ENCODE measurements at places on chromosomes 12 and 14.
A peak's percentile ranks its signal among the peaks of the same experiment; 100 is the strongest.

- DNase-seq, result no peak
Observed at GRCh38 chr14:101201535-101202151, 298.1 kb upstream of the RTL1 start.

DNA sequence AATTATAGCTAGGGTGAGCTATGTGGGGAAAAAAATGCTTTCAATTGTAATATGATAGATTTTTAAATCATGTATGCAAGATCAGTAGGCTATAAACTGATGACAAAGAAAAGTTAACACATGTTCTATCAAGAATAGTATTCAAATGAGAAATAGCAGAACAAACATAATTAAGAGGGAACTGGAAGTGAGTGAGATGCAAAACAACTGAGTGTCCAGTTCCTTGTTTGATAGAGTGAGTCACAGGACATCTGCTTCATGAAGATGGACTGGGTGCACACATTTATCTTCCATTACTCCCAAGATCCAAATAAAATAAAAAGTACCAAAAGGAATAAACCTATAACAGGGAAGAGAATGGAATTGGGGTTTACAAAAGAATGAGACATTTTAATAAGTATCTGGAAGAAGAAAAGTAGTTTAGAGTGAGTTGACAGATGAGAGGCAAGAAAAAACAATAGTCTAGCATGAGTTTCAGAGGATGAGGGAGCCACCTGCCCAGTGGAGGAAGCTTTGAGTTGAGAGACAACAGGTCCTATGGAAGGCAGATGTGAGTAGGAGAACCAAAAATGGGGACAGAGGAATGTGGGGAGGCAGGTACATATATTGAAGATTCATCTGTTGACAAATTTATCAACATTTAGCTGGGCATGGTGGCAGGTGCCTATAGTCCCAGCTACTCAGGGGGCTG, 178.1 kb upstream of the ARHGAP5 start:
- DNase-seq, result no peak

GRCh38 chr14:20682435-20683124, 1.8 kb upstream of the RNASE4 start:
- DNase-seq, result peak; percentile 94

GRCh38 chr14:94022532-94023411, 3.4 kb upstream of the OTUB2 start:
- no peak for DNase-seq

- peak; percentile 22 for DNase-seq
Observed at GRCh38 chr14:77965919-77966435, 166.1 kb downstream of the ADCK1 start.

DNA sequence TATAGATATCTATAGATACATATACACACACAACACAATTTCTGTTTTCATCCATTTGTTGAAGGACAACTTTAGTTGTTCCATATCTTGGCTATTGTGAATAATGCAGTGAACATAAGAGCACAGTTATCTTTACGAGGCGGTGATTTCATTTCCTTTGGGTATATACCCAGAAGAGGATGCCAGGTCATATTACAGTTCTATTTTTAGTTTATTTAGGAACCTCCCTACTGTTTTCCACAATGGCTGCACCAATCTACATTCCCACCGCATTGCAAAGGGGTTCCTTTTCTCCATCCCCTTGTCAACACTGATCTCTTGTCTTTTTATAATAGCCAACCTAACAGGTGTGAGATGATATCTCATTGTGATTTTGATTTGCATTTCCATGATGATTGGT, 143.4 kb upstream of the ARHGAP5 start:
- no peak for DNase-seq

GRCh38 chr14:56120091-56120691, 2.0 kb downstream of the PELI2 start:
- DNase-seq, result peak; percentile 41

DNA sequence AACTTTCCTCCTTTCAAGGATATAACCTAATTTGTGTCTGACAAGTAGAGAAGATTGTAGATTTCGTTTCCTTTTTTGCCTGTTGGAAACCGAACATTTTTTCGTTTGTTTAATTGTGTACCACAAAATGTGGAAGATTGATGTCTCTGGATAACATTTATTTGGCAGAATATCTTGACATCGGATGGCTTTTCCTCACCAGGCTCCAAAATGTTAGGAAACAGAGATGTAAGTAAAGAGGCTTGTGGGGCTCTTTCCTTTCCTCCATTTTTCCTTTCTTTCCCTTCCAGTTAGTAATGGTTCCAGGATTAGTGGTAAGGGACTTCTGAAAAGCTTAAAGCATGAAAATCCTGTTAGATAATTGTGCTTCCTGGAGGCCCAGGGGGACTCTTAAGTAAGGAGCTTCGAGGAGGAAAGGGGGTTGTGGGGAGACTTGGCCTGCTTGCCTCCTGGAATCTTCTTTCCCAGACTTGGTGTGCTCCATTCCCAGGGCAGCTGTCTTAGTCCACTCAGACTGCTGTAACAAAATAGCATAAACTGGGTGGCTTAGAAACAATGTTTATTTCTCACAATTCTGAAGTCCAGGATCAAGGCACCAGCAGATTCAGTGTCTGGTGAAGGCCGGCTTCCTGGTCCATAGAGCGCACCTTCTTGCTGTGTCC, 243.1 kb upstream of the PWP1 start:
- peak; percentile 19 for DNase-seq

GRCh38 chr12:62205346-62205745, 54.9 kb upstream of the USP15 start:
- DNase-seq, result no peak

DNA sequence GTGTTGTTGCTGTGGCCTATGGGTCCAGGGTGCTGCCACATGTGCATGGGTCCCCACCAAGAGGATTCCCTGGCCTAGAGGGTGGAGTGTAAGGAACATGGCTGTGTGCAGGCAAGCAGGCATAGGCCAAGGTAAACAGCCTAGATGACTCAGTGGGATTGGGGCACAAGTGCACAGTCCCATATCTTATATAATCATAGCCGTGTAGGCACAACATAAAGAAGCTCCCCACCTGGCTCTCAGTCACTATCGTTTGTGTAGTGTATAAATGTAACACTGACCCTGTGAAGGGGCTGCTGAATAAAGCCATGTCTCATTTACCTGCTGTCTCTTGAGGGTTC, 15.7 kb upstream of the RNASE12 start:
- DNase-seq, result no peak

DNA sequence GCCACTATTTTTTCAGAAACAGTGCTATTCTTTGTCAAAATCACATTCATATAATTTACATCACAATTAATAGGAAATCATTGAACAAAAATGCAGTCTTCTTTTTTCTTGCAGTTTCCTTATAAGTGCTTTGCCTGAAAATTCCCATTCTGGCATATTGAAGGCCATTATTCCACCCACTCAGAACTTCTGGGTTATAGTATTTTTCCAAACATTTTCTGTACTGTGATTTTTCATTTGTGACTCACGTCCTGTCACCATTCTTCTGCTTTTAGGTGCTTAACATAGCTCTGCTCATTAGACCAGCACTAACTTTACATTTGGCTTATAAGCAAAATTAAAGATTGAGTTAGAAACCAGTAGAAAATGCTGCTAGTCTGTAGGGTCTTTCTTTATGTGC, 241.0 kb upstream of the NPAS3 start:
- DNase-seq, result no peak

DNA sequence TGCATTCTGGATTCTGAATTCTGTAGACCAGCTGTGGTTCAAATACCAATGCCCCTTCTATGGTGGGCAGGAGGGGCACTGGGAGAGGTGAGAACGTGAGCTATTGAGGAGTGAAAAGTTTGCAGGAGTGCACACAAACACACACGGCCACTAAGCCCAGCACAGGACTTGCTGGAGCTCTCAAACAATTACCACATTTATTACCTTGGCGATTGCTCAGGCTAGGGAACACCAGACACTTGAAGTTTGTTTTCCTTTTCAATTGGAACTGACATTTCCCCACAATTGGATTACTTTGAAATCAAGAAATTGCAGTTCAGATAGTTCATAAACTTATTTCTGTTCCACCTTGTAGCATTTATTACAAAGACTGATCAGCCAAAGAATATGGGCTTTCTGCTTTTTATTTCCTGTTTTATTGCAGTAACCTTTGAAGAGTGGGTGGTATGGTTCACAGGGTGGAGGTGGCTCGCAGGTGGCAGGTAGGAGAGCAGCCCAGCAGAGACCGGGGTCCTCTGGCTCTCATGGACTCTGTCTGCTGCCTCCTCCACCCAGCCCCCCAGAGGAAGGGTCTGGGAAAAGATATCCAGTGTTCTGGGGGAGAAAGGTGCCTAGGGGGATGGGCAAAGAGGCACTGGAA, 429.8 kb upstream of the CCDC196 start:
- DNase-seq, result no peak

DNA sequence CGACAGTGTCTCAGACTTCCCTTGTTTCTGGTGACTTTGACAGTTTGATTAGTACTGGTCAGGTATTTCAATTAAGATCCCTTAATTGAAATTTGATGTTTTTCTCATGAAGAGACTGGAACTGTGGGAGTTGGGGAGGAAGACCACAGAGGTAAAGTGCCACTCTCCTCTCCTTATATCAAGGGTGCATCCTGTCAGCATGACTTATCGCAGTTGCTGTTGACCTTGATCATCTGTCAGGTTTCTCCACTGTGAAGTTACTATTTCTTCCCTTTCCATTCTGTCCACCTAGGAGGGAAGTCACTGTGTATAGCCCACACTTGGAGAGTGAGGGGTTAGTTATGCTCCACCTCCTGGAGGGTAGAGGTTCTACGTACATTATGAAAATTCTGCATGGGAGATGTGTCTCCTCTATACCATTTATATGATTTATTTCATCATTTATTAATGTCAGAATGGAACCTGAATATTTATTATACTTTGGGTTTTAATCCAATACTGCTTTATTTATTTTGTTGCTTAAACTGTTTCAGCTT, 40.3 kb upstream of the SMOC1 start:
- DNase-seq, result no peak

DNA sequence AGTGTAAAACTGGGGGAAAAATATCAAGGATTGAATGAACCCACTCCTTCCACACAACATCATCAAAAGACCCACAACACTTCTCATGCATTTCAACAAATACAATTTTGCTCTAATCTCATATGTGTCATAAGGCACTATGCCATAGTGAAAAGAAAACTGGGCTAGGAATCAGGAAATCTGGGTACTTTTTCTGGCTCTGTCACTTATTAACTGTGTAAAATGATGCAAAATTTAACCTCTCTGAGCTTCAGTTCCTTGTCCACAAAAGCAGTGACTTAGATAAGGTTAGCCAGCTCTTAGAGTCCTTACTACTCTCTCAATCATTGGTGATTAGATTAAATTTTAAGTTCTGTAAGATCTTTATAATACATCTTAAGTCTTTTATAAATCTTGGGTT, 250.5 kb upstream of the SOX5 start:
- DNase-seq, result no peak

DNA sequence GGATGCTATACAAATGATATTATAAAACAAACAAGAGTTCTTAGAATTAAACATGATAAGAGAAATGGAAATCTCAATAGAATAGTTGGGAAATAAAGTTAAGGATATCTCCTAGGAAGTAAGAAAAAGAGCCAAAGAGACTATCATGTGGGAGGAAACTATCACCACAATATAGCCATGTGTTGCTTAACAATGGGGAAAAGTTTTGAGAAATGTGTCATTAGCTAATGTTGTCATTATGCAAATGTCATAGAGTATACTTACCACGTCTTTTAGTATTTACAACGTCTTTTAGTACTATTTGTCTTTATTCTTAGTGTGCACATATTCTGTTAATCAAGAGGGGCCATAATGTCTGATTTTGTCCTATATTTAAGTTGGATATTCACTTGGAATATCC, 58.7 kb downstream of the ZNF641 start:
- no peak for DNase-seq

GRCh38 chr12:54616933-54617680, 17.6 kb downstream of the LACRT start:
- DNase-seq, result no peak
